GM12891 (cell line): ENCODE measurements at places on chromosomes 12 and 14.

DNA sequence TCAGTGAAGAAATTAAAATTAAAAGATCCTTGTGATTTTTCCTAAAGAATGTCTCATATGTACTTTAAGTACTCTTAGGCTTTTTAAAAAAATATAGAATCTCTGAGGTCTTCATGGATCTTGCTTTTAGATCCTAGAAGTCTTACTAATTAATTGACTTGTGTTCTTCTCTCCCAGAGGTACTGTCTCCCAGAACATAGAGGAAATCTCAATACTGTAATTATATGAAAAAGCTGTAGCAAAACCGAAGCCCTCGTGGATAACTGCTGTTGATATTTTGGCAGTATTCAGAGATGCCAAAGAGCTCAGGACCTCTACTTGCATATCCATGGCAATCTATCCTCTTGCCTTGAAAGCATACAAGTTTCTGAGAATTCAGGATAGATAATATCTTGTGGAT is at the start of gene OR9K2:
Gene OR9K2 (plus strand): TSS at position 301 of the 400 bp plus-strand sequence. CDS start 3,429 bp downstream, outside the sequence.
- no peak for DNase-seq

DNA sequence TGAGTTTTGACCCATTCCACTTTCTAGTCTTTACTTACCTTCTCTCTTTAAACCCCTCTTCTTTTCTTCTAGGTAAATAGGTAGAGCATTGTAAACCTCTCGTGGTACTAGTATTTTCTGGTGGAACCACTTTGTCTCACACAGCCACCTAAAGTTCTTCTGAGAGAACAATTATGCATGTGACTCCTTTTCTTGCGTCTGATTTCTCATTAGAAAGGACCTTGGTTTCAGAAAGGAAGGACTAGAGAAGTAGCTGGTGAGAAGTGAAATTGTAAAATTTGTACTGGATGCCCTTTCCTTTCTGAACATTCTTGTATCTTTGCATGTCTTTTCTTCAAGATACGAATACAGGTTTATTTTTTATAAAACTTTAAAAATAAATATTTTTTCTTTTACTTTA is 99.0 kb downstream of the NUBPL start:
- peak; percentile 3 for DNase-seq

DNA sequence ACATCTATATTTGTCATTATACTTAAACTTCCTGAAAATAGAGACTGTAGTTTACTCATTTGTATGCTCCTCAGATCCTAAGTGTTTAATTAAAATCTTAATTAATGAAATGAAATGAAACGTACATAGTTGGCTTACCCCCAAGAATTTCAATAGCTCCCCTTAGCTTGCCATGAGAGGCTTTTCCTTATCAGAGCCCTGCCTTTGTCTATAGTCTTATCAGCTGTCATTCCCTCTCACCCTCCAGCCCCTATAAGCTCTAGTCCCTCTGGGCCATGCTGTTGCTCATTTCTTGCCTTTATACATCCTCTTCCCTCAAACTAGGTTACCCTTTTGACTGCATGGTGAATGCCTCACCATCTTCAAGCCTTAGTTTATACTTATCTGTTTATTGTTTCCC is 1.1 kb upstream of the RTRAF start:
- no peak for DNase-seq

DNA sequence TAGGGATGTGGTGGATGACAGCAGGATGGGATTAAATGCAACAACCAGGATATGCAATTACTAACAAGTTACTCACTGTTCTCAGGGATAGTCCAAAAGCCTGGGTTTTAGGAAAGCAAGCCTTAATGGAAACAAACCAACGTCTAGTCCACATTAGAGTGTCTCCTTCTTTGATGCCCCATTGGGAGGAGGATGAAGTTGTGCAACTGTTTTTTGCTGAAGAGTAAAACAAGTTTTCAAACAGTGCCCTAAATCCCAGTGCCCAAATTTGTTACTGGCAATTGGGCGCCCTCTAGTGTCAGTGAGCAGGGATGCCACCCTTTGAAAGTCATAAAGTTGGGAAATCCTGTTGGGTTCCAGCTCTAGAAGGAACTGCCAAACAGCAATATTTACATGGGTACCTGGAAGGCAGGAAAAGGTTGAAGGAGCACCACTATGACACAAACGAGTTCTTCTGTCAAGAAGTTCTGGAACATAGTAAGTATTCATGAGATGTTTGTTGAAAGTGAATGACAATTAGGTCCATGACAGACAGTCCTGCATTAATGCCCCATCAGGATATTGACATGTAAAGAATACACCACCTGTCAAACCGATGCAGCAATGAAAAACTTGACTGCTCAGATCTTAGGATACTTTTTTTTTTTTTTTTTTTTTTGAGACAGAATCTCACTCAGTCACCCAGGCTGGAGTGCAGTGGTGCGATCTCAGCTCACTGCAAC is 11.1 kb upstream of the DPF3 start:
- peak; percentile 29 for DNase-seq

DNA sequence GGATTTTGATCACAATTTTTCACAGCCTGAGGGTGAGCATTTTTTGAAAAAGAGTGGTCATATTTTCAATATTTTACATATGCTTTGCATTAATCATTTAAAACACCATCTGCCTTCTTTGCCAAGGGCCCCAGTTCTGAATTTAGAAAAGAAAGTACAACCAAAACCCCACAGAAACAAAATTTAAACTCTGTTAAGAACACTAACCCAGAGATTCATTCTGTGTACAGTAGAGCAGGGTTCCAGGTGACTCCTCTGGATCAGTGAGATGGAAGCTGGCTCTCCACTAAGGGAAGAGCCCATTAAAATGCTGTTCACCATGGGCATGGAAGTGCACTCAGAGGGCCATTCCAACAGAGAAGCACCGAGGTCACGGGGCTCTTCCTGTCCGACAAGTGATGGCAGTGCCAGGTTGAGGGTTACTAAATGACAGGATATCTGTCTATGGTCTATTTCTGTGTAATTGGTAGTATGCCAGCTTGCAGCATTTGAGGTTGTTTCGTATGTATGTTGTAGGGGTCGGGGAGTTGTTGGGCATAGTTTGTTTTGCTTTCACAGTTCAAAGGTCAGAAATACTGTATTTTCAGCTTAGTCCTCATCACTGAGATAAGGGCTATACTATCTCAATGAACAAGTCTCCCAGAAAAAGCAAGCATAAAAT is 95.9 kb downstream of the SLC35F4 start:
- DNase-seq: no peak

DNA sequence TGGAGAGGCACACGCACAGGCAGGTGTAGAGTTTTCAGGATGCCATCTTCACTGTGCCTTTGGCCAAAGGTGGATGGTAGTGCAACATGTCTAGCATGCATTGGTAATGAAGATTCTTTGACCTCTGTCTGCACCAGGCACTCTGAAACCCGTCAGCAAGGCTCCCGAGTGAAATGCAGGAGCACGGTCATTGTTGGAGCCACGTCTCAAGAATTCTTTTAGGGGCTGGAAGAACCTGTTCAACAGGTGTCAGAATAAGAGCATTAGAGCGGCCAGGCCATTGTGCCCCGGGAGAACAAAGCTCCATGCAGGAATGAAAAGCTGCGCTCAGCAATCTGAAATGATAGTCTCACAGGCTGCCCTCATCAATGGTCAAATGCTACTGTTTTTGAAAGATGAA is 40.2 kb upstream of the DICER1 start:
- no peak for DNase-seq

DNA sequence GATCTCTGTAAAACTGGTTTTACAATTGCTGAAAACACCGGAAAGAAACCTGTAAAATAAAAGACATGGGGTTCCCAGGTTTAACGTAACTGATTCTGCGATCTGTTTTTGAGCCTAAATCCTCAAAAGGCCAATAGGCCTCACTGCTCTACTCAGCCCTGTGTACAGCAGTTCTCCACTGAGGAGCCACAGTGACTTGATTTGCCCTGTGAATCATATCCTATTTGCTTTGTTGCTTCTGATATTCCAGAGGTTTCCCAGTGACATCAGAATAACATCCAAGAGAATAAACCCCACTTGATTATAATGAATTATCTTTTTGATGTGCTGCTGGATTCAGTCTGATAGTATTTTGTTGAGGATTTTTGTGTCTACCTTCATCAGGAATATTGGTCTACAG is 27.5 kb downstream of the MDM1 start:
- DNase-seq: no peak

DNA sequence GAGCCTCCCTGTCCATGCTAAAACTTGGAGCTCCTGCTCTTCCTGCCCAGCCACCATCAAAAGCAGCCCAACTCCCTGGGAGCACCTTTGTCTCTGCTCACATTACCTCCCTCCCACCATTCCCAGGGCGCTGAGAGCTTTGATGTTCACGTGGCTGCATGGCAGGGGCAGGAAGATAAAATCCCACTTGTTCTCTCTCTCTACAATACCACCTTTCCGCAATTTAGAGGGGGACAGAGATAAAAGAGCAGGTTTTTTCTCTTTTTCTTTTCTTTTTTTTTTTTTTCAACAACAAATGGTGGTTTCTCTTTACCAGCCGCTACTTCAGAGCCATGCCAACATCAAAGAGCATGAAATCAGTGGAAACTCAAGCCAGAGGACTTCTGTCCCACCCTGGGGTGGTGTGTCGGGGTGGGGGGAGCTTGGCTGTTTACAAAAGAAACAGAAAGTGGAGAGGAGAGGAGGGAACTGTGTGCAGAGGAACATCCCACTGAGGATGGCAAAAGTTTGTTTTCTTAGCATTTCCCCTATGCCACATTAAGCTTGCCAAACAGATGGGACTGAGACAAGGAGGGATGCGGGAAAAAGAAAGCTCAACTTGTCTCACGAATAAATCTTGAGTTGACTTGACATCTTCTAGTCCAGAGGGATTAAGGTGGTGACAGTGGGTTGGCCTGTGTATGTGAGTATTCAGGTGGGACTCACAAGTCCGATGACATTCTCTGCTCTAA is 103.7 kb upstream of the NUDT4 start:
- DNase-seq: no peak

GRCh38 chr12:54337280-54337842 is 12.4 kb downstream of the COPZ1 start:
- no peak for DNase-seq

DNA sequence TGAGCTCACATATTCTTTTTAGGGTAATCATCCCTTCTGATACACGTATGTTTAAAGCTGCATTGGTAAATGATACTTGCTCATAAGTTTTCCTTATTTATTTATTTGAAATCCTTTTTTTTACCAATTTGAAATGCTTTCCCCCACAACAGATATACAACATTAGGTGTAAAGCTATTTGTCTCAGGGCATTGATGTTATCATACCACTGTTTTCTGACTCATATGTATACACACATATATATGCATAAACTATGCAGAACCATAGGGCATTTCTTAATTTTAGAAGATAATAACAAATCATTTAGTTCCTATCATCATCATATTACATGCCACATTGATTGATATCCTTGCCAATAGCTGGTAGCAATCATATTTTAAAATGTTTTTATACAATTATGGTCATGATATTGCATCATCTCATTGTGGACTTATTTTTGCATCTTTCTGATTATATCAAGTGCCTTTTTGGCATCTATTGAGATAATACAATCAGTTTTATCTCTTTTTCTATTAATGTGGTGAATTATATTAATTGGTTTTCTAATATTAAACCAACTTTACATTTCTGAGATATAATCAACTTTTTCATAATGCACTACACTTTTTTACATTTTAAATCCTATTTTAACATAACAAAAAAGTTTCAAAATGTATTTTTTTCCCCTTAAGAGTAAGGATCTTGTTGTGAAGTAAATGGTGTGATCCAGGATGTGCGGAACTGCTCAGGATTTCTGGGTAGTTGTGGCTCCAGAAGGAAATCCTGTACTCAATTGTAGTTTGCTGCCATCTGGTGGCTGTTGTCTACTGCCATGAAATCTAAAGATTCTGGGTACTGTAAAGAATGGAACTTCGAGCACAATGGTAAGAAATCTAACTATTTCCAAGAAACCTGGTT is 16.7 kb downstream of the OR9K2 start:
- no peak for DNase-seq

GRCh38 chr12:97173688-97174410 is 266.8 kb downstream of the NEDD1 start:
- DNase-seq: no peak

- no peak for DNase-seq
These were observed 7.6 kb upstream of the SPATS2 start for GRCh38 chr12:49359671-49360070.

DNA sequence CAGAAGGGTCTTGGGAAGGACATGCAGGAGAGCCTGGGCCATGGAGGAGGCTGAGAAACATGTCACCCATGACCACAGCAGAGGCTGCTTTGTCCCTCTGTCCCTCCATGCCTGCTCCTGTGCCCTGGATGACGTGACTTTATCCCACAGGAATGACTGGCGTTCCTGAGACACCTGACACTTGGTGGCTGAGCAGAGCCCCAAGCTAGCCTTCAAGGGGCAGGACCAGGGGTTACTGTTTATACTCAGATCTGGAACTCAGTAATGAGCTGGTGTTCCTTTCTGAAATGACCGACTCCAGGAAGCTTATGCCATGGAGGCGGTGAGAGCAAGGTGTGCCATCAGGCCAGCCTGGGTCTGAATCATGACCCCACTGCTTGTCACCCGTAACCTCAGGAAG is 44.2 kb downstream of the ZFP36L1 start:
- DNase-seq: no peak

DNA sequence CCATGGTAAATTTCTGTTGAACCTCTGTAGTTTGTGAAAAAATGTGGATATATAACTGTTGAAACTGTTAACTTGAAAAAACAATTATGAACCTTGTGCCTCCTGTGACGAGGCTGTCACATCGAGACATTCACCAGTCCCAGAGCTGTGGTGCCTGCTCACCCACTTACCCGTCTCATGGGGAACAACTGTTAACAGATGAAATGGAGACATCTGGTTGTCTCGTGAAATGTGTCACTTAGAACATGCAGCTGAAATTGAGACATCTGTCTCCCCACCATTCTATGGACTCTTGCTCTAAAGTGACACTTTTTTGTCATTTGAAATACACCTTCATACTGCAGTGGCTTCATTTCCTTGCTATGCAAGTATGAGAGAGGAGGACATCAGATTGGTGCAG is 240.6 kb downstream of the GXYLT1 start:
- DNase-seq: no peak

DNA sequence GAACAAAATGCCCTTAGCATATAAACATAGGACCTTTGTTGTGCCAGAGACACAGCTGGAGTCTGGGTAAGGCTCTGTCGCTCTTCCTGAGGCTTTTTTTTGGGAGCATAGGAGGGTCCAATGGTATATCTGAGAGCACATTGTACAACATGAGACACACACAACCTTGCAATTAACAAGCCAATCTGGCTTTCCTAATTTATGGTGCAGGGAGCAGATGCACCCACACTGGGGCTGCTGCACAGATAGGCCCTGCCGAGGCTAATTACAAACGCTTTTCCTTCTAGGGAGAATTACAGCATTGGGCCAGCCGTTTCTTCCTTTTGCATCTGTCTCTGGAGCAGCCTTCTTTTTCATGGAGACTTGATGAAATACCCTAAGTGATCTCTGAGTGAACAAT is 75.0 kb upstream of the OVCH1 start:
- DNase-seq: no peak

- no peak for DNase-seq
These were observed 50.7 kb downstream of the DIP2B start for GRCh38 chr12:50555471-50555885.

DNA sequence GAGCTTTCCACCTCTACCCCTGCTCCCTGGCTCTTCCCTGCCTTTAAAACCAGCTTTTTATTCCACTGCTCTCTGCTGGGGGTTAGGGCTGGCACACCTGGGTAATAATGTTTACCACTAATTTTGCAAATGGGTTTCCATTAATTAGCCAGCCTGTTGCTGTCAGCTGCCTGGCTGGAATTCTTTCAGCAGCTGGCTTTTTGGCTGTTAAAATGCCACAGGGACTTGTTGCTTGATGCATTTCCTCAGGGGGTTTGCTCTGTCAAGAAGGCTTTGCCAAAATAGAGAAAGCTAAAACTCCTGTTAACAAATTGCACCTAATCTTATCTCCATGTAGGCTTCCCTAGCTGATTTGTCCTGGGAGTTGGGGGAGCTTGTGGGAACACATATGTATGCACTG is 51.8 kb upstream of the PSMC1 start:
- DNase-seq: no peak
